ENCODE measurements at places on chromosomes 5 and 9.

GRCh38 chr5:88203981-88204750, 64.5 kb downstream of the TMEM161B start:
- DNase-seq, result peak; percentile 66

- no peak for DNase-seq
Observed at GRCh38 chr9:114608525-114608796, 2.6 kb upstream of the TMEM268 start.

DNA sequence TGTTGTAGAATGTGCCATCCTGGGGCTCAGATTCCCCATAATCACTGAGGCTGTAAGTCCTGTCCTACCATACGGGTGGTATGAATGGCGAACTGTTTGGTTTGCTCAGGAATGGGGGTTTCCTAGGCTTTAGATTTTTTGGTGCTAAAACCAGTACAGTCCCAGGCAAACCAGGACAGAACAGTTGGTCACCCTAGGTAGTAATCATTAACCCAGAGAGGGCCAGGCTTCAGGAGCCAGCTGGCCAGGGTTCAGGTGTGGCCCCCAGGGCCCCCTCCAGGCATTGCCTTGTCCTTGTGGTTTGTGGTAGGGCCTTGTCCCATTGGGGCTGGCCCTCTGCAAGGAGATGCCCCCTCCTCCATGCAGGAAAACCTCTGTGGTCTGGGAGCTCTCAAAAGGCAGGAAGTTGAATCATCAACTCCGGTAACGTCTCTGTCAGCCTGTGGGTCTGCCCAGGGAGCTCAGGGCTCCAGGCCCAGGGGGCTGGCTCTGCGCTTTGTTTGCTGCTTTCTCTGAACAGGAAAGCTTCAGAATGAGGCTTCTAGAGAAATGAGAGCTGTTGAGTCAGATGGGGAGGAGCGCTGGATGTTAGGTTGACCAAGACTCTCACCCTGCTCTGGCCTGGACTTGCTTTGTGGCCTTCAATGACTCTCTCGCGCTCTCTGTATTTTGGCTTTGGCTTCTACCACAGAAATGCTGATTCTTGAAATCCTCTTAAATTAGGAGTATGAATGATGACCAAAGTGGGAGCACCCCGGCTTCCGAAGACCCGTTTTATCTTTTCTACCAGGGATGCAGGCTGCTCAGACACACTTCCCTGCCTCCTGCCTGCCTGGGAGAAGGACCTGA, 22.2 kb upstream of the JADE2 start:
- DNase-seq, result peak; percentile 85

- DNase-seq, result no peak
Observed at GRCh38 chr5:61137835-61138234, 24.4 kb downstream of the SMIM15 start.

DNA sequence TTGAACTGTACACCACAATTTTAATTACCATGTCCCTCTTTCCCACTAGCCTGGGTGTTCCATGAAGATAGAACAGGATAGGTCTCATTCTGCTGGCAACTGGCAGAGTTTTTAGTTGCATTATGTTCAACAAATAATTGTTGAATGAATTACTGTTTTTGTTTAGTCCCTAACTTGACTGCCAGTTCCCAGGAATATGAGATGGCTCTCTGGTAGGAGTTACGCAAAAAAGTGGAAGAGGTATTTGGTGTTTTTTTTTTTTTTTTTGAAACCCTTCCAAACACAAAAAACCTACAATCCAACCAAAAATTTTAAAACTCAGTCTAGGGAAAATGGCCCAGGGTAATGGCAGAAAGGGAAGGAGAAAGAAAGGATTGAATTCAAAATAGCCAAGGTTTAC, 153.6 kb downstream of the GNAQ start:
- DNase-seq, result no peak

Measured in activated CD4-positive, alpha-beta memory T cell treated with anti-CD3 and anti-CD28 coated beads, Interleukin-2, amount 10 ng/mL, durations not matched to agents 7 days and 5 days (primary cell).